Large intestine (tissue), 12 donors: ENCODE measurements at places on chromosomes 6 and 20. TPM values are rescaled to one million over a fixed set of nuclear protein-coding genes. Genes with fewer than 3 reads are reported as not detected.

- peak overlapping the region; percentile 97 for H3K27ac ChIP-seq
- peaks cover 36% of the 10 kb centered on the region for H3K36me3 ChIP-seq
- H3K27me3 ChIP-seq, result no peaks in the 10 kb centered on the region
Observed at GRCh38 chr20:37346236-37346534, 245 bp downstream of the SRC start.

DNA sequence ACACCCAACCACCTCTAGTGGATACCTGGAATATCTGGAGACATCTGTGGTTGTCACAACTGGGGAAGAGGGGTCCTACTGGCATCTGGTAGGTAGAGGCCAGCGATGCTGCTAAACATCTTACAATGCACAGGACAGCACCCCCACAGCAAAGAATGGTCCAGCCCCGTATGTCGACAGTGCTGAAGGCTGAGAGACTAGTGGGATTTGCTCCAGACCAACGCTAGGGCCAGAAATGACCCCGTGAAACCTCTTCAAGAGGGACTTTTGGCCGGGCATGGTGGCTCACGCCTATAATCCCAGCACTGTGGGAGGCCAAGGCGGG, 7.2 kb downstream of the PREX1 start:
- DNase-seq, result no peak
- no peak overlapping the region for H3K4me3 ChIP-seq
- no peak overlapping the region for H3K27ac ChIP-seq
- H3K4me1 ChIP-seq, result no peaks in the 10 kb centered on the region
- peaks cover 25% of the 10 kb centered on the region for H3K27me3 ChIP-seq

GRCh38 chr6:90284236-90285041, 12.2 kb downstream of the BACH2 start:
- peaks cover 5% of the 10 kb centered on the region for H3K27me3 ChIP-seq
- no peak overlapping the region for H3K4me3 ChIP-seq
- H3K4me1 ChIP-seq, result no peaks in the 10 kb centered on the region
- no peak overlapping the region for H3K27ac ChIP-seq
- no peak for DNase-seq

GRCh38 chr6:143976806-143977349, 31.2 kb downstream of the PLAGL1 start:
- no peak overlapping the region for H3K4me3 ChIP-seq
- DNase-seq, result no peak
- no peaks in the 10 kb centered on the region for H3K27me3 ChIP-seq
- no peaks in the 10 kb centered on the region for H3K36me3 ChIP-seq

Gene GPX5
- polyA plus RNA-seq, result not detected
